ENCODE measurements at places on chromosomes 1 and 21.

GRCh38 chr1:17829579-17829978, 74.4 kb downstream of the ACTL8 start:
- DNase-seq, result no peak

GRCh38 chr1:156126630-156127534, 12.4 kb downstream of the LMNA start:
- DNase-seq, result peak; percentile 76

DNA sequence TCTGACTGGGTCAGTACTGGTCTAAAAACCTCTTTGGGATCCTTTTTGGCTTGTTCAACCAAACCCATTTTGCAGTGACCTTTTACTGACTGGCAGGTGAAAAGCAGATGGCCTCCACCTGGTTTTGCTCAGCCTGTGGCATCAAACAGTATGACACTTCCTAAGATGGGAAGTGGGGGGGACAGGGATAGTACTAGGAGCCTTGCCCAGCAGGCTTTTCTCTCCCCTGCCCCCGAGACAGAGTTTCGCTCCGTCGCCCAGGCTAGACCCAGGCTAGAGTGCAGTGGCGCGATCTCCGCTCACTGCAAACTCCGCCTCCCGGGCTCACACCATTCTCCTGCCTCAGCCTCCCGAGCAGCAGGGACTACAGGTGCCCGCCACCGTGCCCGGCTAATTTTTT, 18.3 kb downstream of the INTS3 start:
- DNase-seq, result no peak

DNA sequence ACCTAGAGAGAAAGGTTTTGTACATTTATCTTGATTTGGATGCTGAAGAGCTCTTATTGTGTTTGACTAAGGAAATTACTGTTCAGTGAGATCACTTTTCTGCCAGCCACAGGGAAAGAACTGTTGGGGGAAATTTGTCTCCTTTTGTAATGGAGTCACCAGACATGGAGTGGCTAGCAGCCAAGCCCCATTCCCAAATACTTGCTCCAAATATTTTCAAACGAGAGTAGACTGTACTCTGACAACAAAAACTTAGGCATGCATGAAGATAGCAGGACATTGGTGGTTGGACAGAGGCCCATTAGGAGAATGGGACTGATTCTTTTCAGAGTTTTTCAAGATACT, 21.1 kb downstream of the IPO9 start:
- DNase-seq, result no peak

DNA sequence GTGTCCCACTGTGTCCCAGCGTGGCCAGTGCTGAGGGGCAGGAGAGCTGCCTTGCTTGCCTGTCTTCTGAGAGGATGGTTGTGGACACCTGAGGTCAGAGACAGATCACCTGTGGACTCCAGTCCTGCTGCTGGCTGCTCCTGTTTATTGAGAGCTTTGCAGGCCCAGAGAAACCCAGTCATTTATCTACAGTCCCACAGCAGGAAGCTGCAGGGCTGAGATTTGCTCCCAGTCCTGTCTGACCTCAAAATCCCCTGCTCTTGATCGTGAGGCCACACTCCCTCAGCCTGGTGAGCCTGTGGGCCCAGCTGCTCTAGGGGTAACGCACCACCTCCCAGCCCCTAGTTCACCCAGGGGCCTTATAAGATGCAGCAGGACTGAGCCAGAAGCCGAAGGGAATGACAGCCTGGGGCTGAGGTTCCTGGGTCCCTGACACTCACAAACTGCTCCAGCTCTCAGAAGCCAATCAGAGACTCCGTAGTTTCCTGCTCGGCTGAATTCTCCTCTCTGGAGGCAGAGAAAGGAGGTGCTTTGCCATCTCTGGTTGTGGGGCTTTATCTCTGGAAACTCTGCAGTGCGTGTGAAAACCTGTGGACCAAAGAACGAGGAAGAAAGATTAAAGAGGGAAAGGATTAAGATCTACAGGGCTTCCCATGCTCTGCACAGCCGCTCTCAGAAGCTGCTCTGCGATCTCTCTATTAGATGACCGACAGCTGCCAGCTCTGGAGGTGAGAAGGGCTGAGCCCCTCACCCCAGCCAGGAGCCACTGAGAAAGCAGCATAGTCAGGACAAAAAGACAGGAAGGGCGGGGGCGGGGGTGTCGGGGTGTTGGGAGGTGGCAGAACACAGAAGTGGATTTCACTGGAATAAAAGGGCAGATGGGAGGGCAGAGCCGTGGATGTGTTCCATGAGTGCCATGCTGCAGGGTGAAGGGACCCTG, 39.1 kb downstream of the UBIAD1 start:
- DNase-seq, result no peak

- DNase-seq, result no peak
These were observed 286.3 kb upstream of the C1orf105 start for GRCh38 chr1:172134087-172134731.

GRCh38 chr1:78677788-78678187, 28.2 kb downstream of the IFI44 start:
- no peak for DNase-seq

- DNase-seq, result no peak
These were observed 242.5 kb upstream of the SGIP1 start for GRCh38 chr1:66291531-66291864.

- DNase-seq, result no peak
These were observed 35.7 kb downstream of the EDARADD start for GRCh38 chr1:236429715-236430274.

All from activated naive CD4-positive, alpha-beta T cell treated with anti-CD3 and anti-CD28 coated beads, Interleukin-2, amount 50 U/mL, for 16 hours (primary cell).